ENCODE measurements at places on chromosomes 2 and 18. TPM values are rescaled to one million over a fixed set of nuclear protein-coding genes. Genes with fewer than 3 reads are reported as not detected.

DNA sequence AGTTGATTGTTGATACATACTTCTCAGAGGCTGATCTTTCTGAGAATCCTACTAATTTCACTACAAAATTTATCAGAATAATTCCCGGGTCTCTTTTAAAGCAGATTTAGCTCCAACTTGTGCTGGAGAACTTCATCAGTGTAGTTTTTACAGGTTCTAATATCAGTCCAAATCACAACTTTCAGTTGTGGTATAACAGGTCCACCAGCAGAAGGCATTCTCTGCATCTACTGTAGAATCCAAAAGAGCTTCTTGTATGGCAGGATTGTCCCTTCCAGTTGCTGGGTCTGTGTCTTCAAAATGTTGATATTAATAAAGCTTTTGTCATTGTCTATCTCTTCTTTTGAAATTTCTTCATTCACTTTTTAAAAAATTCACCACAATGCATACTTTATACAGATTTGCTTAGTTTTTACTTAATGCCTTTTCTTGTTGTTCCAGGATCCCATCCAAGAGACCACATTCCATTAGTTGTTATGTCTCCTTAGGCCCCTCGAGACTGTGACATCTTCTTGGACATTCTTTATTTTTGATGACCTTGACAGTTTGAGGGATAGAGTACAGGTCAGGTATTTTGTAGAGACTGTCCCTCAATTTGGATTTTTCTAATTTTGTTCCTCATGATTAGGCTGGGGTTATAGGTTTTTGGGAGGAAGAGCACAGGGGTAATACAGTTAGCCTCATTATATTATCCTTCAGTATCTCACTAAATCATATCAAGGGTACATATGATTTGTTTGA is 490.5 kb upstream of the MEX3C start:
- H3K27ac ChIP-seq, result no peak overlapping the region
- no peak overlapping the region for H3K4me3 ChIP-seq
- DNase-seq, result no peak
- H3K27me3 ChIP-seq, result no peaks in the 10 kb centered on the region
- no peaks in the 10 kb centered on the region for H3K4me1 ChIP-seq

- H3K27ac ChIP-seq, result no peak overlapping the region
- no peak for DNase-seq
- no peak overlapping the region for H3K4me3 ChIP-seq
- no peaks in the 10 kb centered on the region for H3K4me1 ChIP-seq
Observed at GRCh38 chr2:182605166-182605565, 110.9 kb upstream of the DNAJC10 start.

GRCh38 chr2:24857746-24858145 is 62.3 kb downstream of the ADCY3 start:
- H3K27me3 ChIP-seq, result no peaks in the 10 kb centered on the region
- H3K36me3 ChIP-seq, result no peaks in the 10 kb centered on the region
- no peak overlapping the region for H3K4me3 ChIP-seq
- no peaks in the 10 kb centered on the region for H3K4me1 ChIP-seq
- no peak for DNase-seq

- no peaks in the 10 kb centered on the region for H3K36me3 ChIP-seq
- no peak for DNase-seq
- no peak overlapping the region for H3K27ac ChIP-seq
- H3K4me3 ChIP-seq, result no peak overlapping the region
Observed at GRCh38 chr18:51211552-51211951, 14.1 kb upstream of the MEX3C start.

DNA sequence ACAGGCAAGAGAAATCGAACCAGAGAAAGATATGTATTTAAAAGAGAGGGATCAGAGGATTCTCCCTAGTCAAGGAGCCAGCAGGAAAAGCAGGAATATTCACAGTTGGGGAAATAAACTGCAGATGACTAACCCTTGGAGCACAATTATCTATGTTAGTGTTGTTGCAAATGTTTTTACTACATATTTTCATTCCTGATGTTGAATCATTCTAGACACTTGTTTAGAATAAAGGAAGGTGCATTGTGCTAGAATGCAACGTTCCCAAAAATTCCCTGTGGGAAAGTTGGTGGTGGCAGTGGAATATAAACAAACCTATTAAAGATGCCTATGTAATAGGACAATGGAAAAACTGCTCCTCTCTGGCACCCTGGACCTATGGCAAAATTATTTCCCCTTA is 63.3 kb downstream of the DTNA start:
- H3K27me3 ChIP-seq, result no peaks in the 10 kb centered on the region
- 0 out of 3 replicates have a peak, but pooled peaks cover 2% of the 10 kb centered on the region for H3K36me3 ChIP-seq
- H3K4me1 ChIP-seq, result no peaks in the 10 kb centered on the region
- no peak for DNase-seq

NYAP2 gene
- not detected for total RNA-seq
